ENCODE measurements at places on chromosomes 12 and 14. TPM values are rescaled to one million over a fixed set of nuclear protein-coding genes. Genes with fewer than 3 reads are reported as not detected.

GRCh38 chr14:100994756-100995330 lies 91.3 kb upstream of the RTL1 start:
- H3K4me1 ChIP-seq = no peaks in the 10 kb centered on the region
- no peaks in the 10 kb centered on the region for H3K36me3 ChIP-seq
- H3K27ac ChIP-seq = no peak overlapping the region
- no peak overlapping the region for H3K4me3 ChIP-seq

DNA sequence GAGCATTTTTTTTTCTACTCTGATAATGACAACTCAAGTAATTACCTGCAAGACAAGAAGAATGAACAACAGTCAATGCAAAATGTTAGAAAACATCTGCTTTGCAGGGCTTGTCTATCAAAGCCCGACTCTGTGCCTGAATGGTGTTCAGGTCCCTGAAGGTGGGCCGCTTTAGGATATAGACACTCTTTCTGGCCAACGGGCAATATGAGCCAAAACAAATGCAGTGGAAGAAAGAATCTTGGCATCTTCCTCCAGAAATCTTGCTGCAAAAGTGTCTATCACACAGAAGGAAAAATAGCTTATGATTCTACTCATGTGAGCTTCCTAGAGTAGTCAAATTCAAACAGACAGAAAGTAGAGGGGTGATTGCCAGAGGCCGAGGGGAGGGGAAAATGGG lies 32.7 kb downstream of the FOS start:
- no peaks in the 10 kb centered on the region for H3K27me3 ChIP-seq
- no peak overlapping the region for H3K27ac ChIP-seq
- no peaks in the 10 kb centered on the region for H3K36me3 ChIP-seq
- peaks cover 10% of the 10 kb centered on the region for H3K4me1 ChIP-seq
- H3K4me3 ChIP-seq = no peak overlapping the region

DNA sequence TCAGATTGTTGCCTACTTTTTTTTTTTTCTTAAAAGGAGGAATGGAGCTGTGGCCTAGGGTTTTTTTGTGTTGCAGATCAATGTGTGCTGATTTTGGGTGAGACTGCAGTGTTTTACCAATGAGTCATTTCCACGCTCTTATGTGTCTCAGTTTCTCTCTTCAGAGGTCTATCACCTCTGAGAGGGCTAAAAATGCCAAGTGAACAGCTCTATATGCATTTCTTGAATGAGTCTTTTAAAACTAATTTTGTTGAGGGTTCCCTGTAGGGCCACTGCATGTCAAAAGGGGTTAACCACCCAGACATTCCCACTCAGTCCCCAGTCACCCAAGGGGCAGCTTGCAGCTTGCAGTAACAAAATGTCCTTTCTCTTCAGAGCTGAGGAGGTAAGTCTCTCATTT lies 24.3 kb upstream of the GLIPR1L2 start:
- H3K4me3 ChIP-seq = no peak overlapping the region
- no peaks in the 10 kb centered on the region for H3K27me3 ChIP-seq
- no peaks in the 10 kb centered on the region for H3K36me3 ChIP-seq
- H3K4me1 ChIP-seq = no peaks in the 10 kb centered on the region
- no peak for DNase-seq

DNA sequence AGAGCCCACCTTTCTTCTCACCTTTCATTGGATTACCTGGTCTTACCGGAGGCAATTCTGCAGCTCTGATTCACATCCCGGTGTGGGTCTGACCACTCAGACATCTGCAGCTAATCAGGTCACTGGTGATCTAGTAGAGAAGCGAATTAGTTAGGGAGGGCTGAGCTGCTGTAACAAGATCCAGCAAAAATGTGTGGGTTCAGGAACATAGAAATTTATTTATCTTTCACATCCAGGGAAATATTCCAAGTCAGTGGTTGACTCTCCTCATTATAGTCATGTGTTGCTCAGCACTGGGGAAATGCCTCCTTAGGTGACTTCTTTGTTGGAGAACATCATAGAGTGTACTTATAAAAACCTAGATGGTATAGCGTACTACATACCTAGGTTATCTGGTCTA lies 218.7 kb upstream of the PELI2 start:
- H3K27me3 ChIP-seq = no peaks in the 10 kb centered on the region
- DNase-seq = no peak
- no peaks in the 10 kb centered on the region for H3K36me3 ChIP-seq

DAO gene
- not detected for polyA plus RNA-seq

GRCh38 chr14:73739899-73740617 lies 25.9 kb upstream of the PNMA1 start:
- no peaks in the 10 kb centered on the region for H3K27me3 ChIP-seq
- peaks cover 46% of the 10 kb centered on the region for H3K4me1 ChIP-seq
- H3K27ac ChIP-seq = peak overlapping the region; percentile 83
- peaks cover 5% of the 10 kb centered on the region for H3K36me3 ChIP-seq

- peak overlapping the region; percentile 11 for H3K27ac ChIP-seq
- H3K27me3 ChIP-seq = no peaks in the 10 kb centered on the region
- no peaks in the 10 kb centered on the region for H3K36me3 ChIP-seq
- no peak for DNase-seq
- H3K4me3 ChIP-seq = no peak overlapping the region
Measured at GRCh38 chr14:80714474-80714873, 227.1 kb downstream of the CEP128 start.

- no peaks in the 10 kb centered on the region for H3K4me1 ChIP-seq
- H3K4me3 ChIP-seq = no peak overlapping the region
Measured at GRCh38 chr14:77206261-77206824, 24.7 kb downstream of the TMEM63C start.

DNA sequence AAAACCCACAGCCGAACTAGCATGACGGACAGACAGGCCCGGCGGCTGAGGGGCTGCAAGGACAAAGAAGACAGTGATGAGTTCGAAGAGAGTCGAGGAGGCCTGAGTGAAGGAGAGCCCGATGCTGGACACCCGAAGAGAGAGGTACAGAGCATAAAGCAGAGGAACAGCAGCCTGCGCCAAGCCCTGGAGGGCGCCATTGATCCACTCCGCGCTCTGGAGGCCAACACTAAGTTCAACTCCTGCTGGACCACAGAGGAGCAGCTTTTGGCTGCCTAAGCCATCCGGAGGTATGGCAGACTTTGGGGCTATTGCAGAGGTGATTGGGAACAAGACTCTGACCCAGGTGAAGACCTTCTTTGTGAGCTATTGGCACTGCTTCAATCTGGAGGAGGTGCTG lies 7.8 kb upstream of the PLXNC1 start:
- H3K36me3 ChIP-seq = no peaks in the 10 kb centered on the region
- H3K4me3 ChIP-seq = no peak overlapping the region
- DNase-seq = no peak
- H3K27ac ChIP-seq = no peak overlapping the region

DNA sequence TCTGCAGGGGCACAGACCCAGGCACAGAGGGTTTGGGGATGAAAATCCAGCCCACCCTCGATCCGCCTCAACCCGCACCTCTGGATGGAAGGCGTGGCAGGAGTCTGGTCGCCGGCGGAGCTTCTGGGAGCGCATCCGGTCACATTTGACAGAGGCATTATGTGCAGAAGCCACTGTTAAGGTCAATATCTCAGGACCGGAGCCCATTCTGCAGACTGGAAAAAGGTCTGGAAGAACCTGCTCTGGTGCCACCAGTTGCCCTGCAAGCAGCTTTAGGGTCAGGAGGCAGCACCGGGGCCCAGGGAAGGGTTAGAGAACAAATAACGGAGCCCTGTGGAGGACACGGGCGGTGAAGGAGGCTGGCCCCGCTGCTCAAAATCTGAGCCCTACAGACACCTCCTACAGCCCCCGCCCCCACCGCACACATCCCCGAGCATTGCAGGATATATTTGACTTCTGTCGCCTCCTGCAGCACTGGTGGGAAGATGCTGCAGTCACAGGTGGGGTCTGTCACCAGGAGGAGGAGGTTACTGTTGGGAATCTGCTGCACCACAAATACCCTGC lies 25.1 kb upstream of the LRTM2 start:
- H3K36me3 ChIP-seq = no peaks in the 10 kb centered on the region
- no peak overlapping the region for H3K4me3 ChIP-seq
- no peak overlapping the region for H3K27ac ChIP-seq
- DNase-seq = no peak

DNA sequence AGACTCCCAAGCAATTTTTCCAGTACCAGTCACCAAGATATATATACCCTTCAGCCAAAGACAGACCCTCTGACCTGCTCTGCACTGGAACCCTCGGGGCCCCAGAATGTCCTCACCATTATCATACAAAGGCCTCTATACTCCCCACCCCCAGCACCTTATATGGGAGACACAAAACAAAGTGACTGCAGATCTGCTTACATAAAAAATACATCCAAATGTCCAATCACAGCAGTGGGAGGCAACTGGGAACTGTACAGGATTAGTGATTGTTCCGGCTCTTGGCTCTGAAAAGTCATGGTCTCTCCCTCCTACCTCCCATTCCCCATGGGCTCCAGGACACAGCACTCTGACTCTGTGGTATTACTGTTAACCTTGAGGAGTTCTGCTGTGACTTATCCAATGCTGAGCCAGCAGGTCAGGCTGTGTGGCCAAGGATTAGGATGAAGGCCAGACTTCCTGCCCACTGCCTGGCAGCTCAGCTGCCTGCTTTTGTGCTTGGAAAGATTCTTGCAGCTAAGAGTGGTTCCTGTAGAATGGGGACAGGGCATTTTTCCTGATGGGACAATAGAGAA lies 13.7 kb downstream of the OXA1L start:
- H3K36me3 ChIP-seq = no peaks in the 10 kb centered on the region
- no peak for DNase-seq
- no peak overlapping the region for H3K4me3 ChIP-seq
- H3K27ac ChIP-seq = no peak overlapping the region
- no peaks in the 10 kb centered on the region for H3K27me3 ChIP-seq

GRCh38 chr14:64035143-64035542 lies 182.3 kb downstream of the SYNE2 start:
- no peaks in the 10 kb centered on the region for H3K27me3 ChIP-seq
- no peaks in the 10 kb centered on the region for H3K36me3 ChIP-seq
- H3K27ac ChIP-seq = no peak overlapping the region
- DNase-seq = no peak
- no peak overlapping the region for H3K4me3 ChIP-seq
- no peaks in the 10 kb centered on the region for H3K4me1 ChIP-seq

ADAMTS20 gene
- not detected for polyA plus RNA-seq

GRCh38 chr12:122276242-122276641 lies 9.9 kb upstream of the VPS33A start:
- H3K36me3 ChIP-seq = peaks cover 24% of the 10 kb centered on the region
- H3K4me3 ChIP-seq = no peak overlapping the region
- H3K27me3 ChIP-seq = no peaks in the 10 kb centered on the region
- no peak overlapping the region for H3K27ac ChIP-seq
- no peak for DNase-seq
- no peaks in the 10 kb centered on the region for H3K4me1 ChIP-seq

DNA sequence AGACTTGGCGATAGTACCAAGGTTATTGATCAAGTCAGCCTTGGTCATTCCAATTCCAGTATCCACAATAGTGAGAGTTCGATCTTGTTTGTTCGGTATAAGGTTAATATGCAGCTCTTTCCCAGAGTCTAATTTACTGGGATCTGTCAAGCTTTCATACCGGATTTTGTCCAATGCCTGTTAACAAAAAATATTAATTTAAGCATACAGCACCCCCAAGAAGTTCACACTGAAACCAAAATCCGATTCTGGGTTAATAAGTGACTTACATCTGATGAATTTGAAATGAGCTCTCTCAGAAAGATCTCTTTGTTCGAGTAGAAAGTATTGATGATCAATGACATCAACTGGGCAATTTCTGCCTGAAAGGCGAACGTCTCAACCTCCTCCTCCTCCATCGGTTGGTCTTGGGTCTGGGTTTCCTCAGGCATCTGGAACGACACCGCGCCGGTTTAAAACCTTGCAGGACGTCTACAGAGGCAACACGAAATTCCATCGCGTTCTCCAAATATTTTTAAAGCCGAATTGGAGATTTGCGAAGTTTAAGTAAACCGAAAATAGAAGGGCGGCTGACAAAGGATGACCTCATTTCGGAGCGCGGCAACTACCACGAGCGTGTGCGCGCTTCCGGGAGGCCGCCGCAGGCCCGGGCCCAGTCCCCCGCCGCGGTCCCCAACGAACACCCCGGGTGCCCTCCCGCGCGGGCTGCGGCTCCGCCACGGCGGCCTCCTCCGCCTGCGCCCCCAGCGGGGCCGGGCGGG lies 716 bp downstream of the HSP90AA1 start:
- peak overlapping the region; percentile 99 for H3K27ac ChIP-seq
- peak; percentile 62 for DNase-seq
- H3K4me3 ChIP-seq = peak overlapping the region; percentile 90
- peaks cover 59% of the 10 kb centered on the region for H3K4me1 ChIP-seq
- H3K36me3 ChIP-seq = peaks cover 32% of the 10 kb centered on the region

GRCh38 chr14:99215277-99215676 lies 56.7 kb downstream of the BCL11B start:
- H3K36me3 ChIP-seq = no peaks in the 10 kb centered on the region
- DNase-seq = no peak
- no peaks in the 10 kb centered on the region for H3K4me1 ChIP-seq
- no peaks in the 10 kb centered on the region for H3K27me3 ChIP-seq
- no peak overlapping the region for H3K27ac ChIP-seq
- no peak overlapping the region for H3K4me3 ChIP-seq

TEX22 gene
- 0.77 TPM for polyA plus RNA-seq

Data from naive B cell (primary cell).